ENCODE measurements at places on chromosomes 13 and 19. TPM values are rescaled to one million over a fixed set of nuclear protein-coding genes. Genes with fewer than 3 reads are reported as not detected.

Gene NFKBIB
- 11.2 TPM for total RNA-seq

Gene OSCAR
- total RNA-seq: 0.22 TPM

Gene SHANK1
- 13.0 TPM for total RNA-seq

Gene ZNF625
- 11.2 TPM for total RNA-seq

Gene MEIOSIN
- not detected for total RNA-seq

Gene ZNF610
- total RNA-seq: 1.00 TPM

Gene BEST2
- not detected for total RNA-seq

Gene MEF2B
- not detected for total RNA-seq

Gene RASAL3
- total RNA-seq: not detected

Gene ZNF723
- not detected for total RNA-seq

Gene ZNF878
- not detected for total RNA-seq

Gene SUGT1
- 51.4 TPM for total RNA-seq

Gene HPN
- total RNA-seq: not detected

Gene CEBPA
- total RNA-seq: 0.11 TPM

Gene PRKCSH
- total RNA-seq: 118 TPM

Gene THSD8
- not detected for total RNA-seq

Gene EDNRB
- total RNA-seq: 9.7 TPM

Gene FXYD3
- not detected for total RNA-seq

Gene RASIP1
- total RNA-seq: 0.44 TPM

Gene IGSF23
- not detected for total RNA-seq

Gene SYNGR4
- total RNA-seq: not detected

Gene SSC5D
- total RNA-seq: 38.0 TPM

Gene TUBB4A
- total RNA-seq: not detected

Measured in uterine smooth muscle cell (primary cell).